SJCRH30 (cell line): ENCODE measurements at places on chromosomes 11 and 22. TPM values are rescaled to one million over a fixed set of nuclear protein-coding genes. Genes with fewer than 3 reads are reported as not detected.

SLC6A5 gene
- not detected in 2 replicates for total RNA-seq

SCGB1C1 gene
- not detected in 2 replicates for total RNA-seq

UBASH3B gene
- total RNA-seq: 0.38 TPM in 2 replicates

APOL3 gene
- 0.08 TPM in 1 of 2 replicates, not detected in the other for total RNA-seq

KDM4D gene
- 1.9 TPM in 2 replicates for total RNA-seq

TIMP3 gene
- 33.0 and 35.0 TPM in 2 replicates for total RNA-seq
